Mesenteric fat pad (tissue), 1 donor: ENCODE measurements at places on chromosomes 13 and 19. TPM values are rescaled to one million over a fixed set of nuclear protein-coding genes. Genes with fewer than 3 reads are reported as not detected.

- no peak for DNase-seq
Observed at GRCh38 chr19:29676586-29676985, 11.3 kb downstream of the PLEKHF1 start.

DNA sequence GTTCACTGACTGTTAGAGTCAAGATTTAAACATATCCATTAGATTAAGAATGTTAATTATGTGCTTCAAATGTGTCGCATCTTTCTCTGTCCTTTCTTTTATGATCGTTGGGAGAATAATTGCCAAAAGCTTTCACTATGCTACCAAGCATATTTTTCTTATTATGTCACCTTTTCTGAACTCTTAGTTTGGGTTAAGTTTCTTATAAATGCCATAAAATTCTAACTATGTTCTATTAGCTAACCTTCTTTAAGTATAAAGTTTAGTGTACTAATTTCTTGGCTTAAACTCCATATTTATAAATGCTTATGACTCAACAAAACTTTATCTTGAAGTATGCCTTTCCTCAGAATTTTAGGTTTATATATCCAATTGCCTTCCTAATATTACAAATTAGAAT lies 1759.4 kb downstream of the PCDH9 start:
- DNase-seq: no peak

DNA sequence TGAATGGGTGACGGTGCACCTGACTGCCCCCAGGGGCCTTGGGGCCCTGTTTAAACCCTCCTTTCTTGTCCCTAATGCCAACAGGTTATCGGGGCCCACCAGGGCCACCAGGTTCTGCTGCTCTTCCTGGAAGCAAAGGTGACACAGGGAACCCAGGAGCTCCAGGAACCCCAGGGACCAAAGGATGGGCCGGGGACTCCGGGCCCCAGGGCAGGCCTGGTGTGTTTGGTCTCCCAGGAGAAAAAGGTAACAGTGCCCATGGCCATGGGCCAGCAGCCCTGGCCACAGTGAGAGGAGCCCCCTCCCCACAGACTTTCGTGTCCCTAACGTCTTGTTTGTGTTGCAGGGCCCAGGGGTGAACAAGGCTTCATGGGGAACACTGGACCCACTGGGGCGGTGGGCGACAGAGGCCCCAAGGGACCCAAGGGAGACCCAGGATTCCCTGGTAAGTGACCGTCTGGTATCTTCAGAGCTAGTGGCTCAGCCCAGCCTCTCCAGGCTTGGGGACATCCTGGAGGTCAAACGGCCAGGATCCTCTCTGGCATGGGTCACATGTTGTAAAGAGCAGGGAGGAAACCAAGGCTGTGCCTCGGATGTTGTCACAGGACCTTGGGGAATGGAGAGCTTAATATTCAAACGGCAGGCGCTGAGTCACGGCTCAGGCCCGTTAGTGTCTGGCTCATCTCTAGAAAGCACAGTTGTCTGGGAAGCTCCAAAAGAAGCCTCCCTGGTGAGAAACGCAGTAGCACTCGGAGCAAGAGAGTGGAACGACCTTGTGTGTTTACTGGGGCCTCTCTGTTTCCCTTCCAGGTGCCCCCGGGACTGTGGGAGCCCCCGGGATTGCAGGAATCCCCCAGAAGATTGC lies 58.3 kb downstream of the RAB20 start:
- DNase-seq: no peak

SPC24 gene
- total RNA-seq: 0.77 TPM

COX6B2 gene
- not detected for total RNA-seq

GRCh38 chr19:3142292-3142670 lies 6.4 kb downstream of the GNA15 start:
- no peak for DNase-seq

DLEU7 gene
- total RNA-seq: 0.32 TPM

GRCh38 chr13:41590122-41590521 lies 132.8 kb downstream of the RGCC start:
- DNase-seq: no peak

DNA sequence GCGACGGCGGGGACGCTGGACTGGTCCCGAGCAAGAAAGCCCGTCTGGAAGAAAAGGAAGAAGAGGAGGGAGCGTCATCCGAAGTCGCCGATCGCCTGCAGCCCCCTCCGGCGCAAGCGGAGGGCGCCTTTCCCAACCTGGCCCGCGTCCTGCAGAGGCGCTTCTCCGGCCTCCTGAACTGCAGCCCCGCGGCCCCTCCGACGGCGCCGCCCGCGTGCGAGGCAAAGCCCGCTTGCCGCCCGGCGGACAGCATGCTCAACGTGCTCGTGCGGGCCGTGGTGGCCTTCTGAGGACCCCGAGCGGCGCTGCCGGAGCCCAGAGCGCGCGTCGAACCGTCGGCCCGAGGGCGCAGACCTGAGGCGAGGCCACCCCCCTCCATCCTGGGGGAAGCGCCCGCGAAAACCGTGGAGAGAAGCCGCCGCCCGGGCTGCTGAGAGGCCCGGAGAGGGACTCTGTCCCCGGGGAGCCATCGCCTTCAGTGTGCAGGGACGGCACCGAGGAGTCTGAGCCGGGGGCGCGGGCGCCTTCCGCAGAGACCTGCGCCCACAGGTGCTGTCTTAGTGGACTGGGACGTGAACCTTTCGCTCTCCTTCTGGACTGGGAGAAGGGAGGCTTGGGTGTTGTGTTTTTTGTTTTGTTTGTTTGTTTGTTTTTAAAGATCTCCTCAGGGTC lies 3.5 kb downstream of the IER2 start:
- no peak for DNase-seq

DNA sequence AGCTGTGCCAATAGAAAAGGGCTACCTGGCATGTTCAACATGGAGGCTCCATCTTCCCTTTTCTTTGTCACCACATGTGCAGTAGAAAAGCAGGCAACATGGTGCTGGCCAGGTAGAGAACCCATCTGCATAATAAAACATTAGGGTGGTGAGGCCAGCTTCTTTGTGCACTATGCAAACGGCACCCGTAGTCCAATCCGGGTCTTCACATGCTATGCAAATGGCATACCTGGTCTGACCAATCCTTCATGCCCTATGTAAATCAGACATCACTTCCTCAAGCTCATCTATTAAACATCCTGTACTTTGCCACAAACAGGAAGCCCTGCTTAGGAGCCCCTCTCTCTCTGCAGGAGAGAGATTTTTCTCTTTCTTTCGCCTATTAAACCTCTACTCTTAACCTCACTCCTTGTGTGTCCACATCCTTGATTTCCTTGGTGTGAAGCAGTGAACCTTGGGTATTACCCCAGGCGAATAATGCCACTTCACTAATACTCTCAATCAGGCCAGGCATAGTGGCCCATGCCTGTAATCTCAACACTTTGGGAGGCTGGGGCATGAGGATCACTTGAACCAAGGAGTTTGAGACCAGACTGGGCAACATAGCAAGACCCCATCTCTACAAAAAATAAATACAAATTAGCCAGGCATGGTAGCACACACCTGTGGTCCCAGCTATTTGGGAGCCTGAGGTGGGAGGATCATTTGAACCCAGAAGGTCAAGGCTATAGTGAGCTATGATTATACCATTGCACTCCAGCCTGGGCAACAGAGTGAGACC lies 111.3 kb upstream of the MRI1 start:
- no peak for DNase-seq

DNA sequence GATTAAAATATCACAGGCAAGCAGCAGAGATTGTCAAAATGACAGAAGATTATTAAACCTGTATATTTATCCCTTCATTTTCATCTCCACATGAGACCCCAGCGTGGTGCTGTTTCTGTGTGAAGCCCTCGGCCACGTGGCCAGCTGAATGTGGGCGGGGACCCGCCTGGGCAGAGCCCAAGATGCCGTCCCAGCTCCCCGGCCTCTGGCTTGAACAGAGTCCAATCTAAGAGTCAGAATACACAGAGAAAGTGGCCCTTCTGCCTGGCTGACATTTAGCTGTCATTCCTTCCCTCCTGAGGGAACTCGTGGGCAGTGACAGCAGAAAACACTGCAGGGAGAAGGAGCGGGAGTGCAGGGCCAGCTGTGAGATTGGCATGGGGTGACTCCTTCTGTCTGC lies 34.9 kb upstream of the UQCRFS1 start:
- DNase-seq: peak; percentile 84

DNA sequence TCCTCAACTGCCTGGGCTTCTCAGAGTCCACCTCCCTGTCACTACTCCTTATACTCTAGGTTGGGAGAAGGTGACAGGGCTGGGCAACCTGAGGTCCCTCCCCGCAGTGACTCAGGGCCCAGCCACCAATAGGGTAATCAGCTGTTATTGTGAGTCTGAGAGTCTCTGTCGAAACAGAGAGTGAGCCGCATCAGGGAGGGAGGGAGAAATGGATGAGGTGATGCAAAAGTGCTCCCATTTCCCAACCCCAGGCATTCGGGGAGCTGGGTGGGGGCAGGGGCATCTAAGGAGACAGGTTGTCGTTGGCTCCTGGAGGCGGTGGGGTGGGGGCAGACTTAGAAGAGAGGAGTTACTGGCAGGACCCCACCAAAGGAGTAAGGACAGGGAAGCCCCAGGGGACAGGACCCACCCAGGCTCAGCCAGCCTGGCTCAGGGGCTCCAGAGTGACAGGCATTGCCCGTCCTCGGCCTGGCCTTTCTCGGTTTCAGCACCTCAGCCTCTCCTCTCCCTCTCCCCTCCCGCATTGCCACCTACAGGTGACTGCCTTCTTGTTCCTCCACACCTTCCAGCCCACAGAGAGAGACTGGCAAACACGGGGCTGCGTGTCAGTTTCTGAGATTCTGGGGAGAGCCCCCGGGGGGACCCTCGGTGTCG lies at the start of gene DMKN:
Gene DMKN, minus strand, starts transcription at position 22 of the 654 bp plus-strand sequence. CDS start 174 bp downstream, outside the sequence.
- DNase-seq: no peak

GRCh38 chr19:51903192-51903591 lies 1.6 kb downstream of the ZNF649 start:
- no peak for DNase-seq

DNA sequence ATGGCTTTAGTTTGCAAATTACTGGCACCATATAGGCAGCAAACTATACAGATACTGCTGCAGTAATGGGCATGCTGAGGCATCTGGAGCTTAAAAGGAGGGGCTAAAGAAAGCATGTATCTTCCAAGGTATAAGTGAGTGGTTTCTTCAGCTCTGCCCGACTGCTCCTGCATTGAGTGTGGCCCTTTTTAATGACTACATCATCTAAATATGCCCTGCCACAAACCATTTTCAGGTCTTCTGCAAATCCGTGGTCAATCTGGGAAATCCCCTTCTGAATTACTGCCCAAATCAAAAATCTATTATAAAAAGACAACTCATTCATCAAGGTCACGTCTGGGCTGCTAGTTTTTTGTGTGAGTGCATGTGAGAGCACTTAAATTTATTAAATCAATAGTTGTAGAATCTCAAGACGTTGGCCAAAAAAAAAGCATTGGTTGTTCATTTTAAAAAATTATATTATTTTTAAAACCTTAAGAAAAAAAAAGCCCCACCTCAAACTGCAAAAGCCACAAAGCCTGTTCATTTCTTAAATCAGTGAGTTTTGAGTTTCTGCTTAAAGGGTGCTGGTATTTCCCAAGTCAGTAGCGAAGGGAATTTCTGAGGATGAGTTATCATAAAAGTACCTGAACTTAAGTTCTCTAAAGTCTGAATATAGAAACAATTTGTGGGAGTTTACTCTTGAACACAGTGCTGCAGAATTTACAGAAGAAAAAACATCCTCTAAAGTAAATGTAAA lies 16.3 kb downstream of the LCP1 start:
- no peak for DNase-seq

SLC25A42 gene
- 8.4 TPM for total RNA-seq

SH2D3A gene
- total RNA-seq: 0.55 TPM

DNA sequence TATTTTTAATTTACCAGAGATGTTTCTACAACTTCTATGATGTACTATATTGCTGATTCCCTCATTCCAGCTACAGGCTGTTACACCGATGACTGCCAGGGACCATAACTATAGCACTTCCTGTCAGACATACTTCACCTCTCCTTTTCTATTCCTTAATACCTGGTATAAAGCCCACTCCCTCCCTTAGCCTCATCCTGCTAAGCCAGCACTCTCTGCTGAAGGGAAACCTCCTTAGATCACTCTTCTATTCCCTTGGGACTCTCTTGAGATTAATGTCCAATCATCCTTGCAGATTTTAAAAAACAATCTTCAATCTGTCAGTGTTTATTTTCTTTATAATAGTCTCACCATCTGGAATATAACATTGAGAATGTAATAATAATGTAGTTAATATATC lies 127.9 kb downstream of the DIAPH3 start:
- no peak for DNase-seq

GRCh38 chr13:110341445-110342244 lies 34.6 kb downstream of the COL4A2 start:
- no peak for DNase-seq

GRCh38 chr19:17321655-17322489 lies 12.5 kb downstream of the DDA1 start:
- DNase-seq: no peak

ECSIT gene
- total RNA-seq: 28.4 TPM

GRCh38 chr19:11234486-11235075 lies 4.8 kb upstream of the ANGPTL8 start:
- no peak for DNase-seq

DNA sequence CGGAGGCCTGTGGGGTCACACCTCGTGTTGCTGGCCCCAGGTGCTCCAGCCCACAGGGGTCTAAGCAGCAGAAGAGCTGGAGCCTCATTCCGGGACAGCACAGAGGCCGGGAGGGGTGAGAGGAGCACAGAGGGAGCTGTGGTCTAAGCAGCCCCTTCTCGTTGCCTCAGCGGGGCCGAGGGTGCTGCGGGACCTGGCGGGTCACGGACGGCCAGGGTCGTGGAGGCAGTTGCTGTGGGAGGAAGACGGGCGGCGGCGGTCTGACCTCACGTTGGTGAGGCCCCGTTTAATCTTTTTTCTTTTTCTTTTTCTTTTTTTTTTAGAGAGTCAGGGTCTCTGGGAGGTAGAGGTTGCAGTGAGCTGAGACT lies 21.7 kb downstream of the PIAS4 start:
- no peak for DNase-seq

- DNase-seq: no peak
Observed at GRCh38 chr13:109787135-109787954, 962 bp upstream of the IRS2 start.

TMEM238 gene
- 0.90 TPM for total RNA-seq

- DNase-seq: no peak
Observed at GRCh38 chr13:73913079-73913740, 221.0 kb downstream of the KLF12 start.

DNA sequence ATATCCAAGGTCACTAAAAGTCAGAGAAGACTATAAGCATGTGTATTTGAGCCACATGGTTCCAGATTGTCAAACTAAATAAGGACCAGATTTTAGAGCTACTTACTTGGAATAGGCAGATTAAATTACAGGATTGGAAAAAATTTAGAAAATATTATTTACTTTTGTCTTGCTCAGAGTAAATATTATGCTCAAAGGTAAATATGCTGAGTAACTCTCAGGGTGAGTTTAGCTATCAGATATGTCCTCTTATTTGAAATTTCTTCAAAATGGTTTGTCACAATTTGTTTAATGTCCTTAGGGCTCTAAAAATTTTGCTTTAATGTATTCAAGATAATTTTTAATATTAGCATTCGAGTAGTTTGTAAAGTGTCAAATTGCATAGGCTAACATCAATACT lies 2455.2 kb downstream of the PCDH9 start:
- no peak for DNase-seq

GRCh38 chr13:24083722-24084421 lies 76.6 kb upstream of the SPATA13 start:
- DNase-seq: no peak

- no peak for DNase-seq
Observed at GRCh38 chr13:113053376-113053775, 52.2 kb upstream of the F7 start.
